Uterine smooth muscle cell (primary cell): ENCODE measurements at places on chromosomes 6 and 20. TPM values are rescaled to one million over a fixed set of nuclear protein-coding genes. Genes with fewer than 3 reads are reported as not detected.

Gene BTN2A1
- total RNA-seq: 12.1 and 12.8 TPM in 2 replicates

Gene CST2
- not detected in 2 replicates for total RNA-seq

Gene KCNK17
- total RNA-seq: not detected in 2 replicates

Gene BHLHE23
- not detected in 2 replicates for total RNA-seq

Gene GABRR1
- total RNA-seq: not detected in 2 replicates

Gene CCND3
- 13.2 and 26.9 TPM in 2 replicates for total RNA-seq

Gene SYNCRIP
- total RNA-seq: 66.9 and 110 TPM in 2 replicates

Gene SLCO4A1
- 2.0 and 4.8 TPM in 2 replicates for total RNA-seq

Gene LAMA5
- total RNA-seq: 25.2 and 68.2 TPM in 2 replicates

Gene SNAP91
- 0.11 and 2.9 TPM in 2 replicates for total RNA-seq
